T-helper 22 cell (primary cell): ENCODE measurements at places on chromosomes 16 and 17.

DNA sequence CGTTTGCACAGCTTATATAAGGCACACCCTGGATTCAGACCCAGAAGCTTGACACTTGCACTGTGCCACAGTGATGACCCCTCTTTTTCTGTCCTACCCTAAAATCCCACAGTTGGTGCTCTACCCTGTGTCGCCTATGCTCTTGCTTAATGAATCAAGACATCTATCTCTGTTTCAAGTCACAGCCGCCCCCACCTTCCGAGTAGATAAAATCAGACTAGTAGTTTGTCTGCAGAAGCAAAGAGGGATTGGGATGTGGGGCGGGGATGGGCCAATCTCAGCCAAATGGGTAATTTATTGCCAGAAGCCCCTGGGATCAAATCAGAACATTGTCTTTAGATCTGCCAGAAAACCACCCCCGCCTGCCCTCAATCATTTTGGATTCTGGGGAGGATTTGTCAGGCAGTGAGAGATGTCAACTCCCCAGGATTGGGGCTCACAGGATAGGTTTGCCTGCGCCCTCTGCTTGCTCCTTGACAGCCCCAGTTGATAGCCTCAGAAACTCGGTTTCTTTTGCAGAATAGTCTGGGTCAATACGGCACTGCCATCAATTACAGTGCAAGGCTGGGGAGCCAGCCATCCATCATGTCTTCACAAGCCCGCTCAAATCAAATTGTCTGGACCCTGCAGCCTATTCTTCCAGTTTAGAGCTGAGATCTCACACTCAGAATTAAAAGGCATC is 520.8 kb downstream of the GRIN2A start:
- no peak for DNase-seq

DNA sequence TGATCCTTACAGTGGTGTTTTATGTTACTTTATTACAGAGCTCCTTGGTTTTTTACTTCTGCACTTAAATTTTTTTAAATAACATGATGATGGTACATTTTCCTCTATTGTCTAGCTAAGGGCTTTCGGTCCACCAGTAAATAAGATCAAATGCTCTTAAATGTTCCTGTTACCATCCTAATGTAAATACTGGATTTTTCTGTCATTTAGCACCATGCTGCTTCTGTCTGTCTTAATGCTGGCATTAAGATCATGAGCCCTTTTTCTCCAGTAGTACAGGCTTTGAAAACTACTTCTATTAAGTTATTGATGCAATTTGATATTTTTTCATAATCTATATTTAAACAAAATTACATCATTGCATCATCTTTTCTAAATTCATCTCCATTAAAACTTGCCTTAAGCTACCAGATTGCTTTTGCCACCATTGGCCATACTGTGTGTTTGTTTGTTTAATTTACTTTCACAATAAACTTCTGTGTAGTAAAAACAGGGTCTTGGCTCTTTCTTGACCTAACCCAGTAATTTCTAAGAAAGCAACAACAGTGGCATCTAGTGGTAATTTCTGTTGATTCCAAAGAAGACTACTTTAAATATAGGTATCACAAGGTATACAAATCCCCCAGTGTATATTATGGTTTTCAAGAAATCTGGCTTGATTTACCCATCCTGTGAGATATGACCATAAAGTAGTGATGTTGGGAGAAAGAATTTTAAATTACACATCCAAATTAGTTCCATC is 9.0 kb upstream of the PHAF1 start:
- DNase-seq: no peak

- no peak for DNase-seq
Observed at GRCh38 chr16:51636920-51637769, 486.1 kb upstream of the SALL1 start.

- DNase-seq: no peak
Observed at GRCh38 chr16:53207810-53208752, 153.3 kb downstream of the CHD9 start.

GRCh38 chr17:76709077-76709950 is 1.5 kb downstream of the MXRA7 start:
- no peak for DNase-seq
